Body of pancreas (tissue), 4 donors: ENCODE measurements at places on chromosomes 3 and 15. TPM values are rescaled to one million over a fixed set of nuclear protein-coding genes. Genes with fewer than 3 reads are reported as not detected.

Gene CAPN3
- 9.6 TPM for total RNA-seq

Gene SLC7A14
- total RNA-seq, result 0.26 TPM

Gene SLC9C1
- not detected for total RNA-seq

Gene PXK
- total RNA-seq, result 12.7 TPM

Gene IL17RB
- total RNA-seq, result 17.6 TPM

Gene GADL1
- total RNA-seq, result not detected

DNA sequence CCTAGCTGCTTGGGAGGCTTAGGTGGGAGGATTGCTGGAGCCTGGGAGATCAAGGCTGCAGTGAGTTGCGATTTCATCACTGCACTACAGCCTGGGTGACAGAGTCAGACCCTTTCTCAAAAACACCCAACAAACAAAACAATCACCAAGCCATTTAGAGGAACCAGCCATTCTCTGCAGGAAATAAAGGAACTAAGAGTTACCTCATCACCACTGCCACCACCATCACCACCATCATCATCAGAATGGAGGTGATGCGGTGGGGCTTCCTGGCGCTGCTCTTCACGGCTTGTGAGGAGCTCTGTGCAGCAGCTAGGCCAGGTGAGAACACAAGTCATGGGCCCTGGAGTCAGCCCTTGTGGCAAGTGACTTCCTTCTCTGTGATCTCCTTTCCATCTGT is 37.7 kb upstream of the KLHL25 start:
- H3K27me3 ChIP-seq, result no peaks in the 10 kb centered on the region
- H3K36me3 ChIP-seq, result no peaks in the 10 kb centered on the region
- H3K27ac ChIP-seq, result no peak overlapping the region
- H3K4me1 ChIP-seq, result peaks cover 10% of the 10 kb centered on the region

- no peak for DNase-seq
- no peaks in the 10 kb centered on the region for H3K4me1 ChIP-seq
- no peaks in the 10 kb centered on the region for H3K36me3 ChIP-seq
- H3K27me3 ChIP-seq, result no peaks in the 10 kb centered on the region
- H3K4me3 ChIP-seq, result no peak overlapping the region
These were observed 94.9 kb downstream of the ST6GAL1 start for GRCh38 chr3:187025254-187025655.

DNA sequence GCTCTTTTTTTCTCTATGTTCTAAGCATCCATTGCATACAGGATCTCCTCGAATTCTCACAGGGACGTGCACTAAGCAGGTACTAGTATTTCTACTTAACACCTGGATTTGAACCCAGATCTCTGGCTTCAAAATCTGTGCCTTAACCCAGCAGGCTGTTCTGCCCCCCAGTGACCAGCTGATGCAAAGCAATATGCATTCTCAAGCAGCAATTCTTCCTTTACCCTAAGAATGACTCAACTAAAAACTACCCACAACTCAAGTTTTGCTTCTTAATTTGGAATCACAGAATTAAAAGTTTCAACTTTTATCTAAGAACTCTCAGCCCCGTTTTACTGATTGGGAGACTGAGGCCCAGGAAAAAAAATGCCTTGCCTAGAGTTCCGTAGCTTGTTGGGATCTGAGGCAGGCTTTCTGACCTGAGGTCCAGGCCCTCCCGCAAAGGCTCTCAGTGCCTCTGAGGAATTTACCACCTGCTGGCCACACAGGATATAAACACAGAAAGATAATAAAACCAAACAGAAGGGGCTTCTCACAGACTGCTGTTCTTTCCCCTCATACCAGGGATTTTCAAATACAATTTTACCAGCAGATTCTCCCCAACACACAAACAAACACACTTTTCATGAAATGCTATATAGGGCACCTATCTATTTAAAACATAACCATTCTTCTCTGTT is 115.4 kb upstream of the RAD18 start:
- H3K4me1 ChIP-seq, result no peaks in the 10 kb centered on the region
- H3K4me3 ChIP-seq, result no peak overlapping the region
- H3K27me3 ChIP-seq, result no peaks in the 10 kb centered on the region
- DNase-seq, result no peak

DNA sequence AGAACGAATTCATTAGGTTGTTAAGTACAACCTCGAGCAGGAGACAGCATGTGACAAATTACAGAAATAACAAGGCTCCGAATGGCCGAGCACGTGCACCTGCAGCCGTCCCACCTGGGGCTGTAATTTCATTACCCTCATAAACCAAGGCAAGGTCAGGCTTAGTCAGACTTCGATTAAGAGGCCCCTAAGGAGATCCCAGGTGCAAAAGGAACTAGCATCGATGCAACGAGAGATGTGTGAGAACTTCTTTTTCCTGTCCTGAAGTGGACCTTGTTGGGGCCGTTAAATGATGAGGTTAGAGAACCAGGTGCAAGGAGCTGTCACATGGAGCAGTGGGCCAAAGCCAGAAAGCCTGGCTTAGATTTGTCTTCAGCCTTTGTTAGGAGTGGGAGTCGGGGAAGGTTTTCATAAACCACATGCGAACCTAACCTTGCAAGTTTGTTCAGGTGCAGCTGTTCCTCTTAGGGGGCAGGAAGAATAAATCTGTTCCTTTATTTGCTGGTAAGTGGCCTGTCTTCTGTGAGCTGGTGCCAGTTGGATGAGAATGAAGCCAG is 559.9 kb upstream of the MCTP2 start:
- no peak overlapping the region for H3K27ac ChIP-seq
- no peaks in the 10 kb centered on the region for H3K27me3 ChIP-seq
- no peaks in the 10 kb centered on the region for H3K4me1 ChIP-seq
- no peak overlapping the region for H3K4me3 ChIP-seq
- H3K36me3 ChIP-seq, result no peaks in the 10 kb centered on the region

GRCh38 chr15:23548071-23548470 is 17.4 kb upstream of the MKRN3 start:
- DNase-seq, result no peak
- H3K4me1 ChIP-seq, result no peaks in the 10 kb centered on the region
- H3K4me3 ChIP-seq, result no peak overlapping the region
- no peaks in the 10 kb centered on the region for H3K27me3 ChIP-seq
- no peaks in the 10 kb centered on the region for H3K36me3 ChIP-seq
- no peak overlapping the region for H3K27ac ChIP-seq

GRCh38 chr3:15616053-15616452 is 14.5 kb downstream of the BTD start:
- H3K36me3 ChIP-seq, result no peaks in the 10 kb centered on the region
- H3K4me3 ChIP-seq, result no peak overlapping the region
- no peak for DNase-seq
- H3K27me3 ChIP-seq, result no peaks in the 10 kb centered on the region
